RWPE1 (cell line): ENCODE measurements at places on chromosomes 7 and 10.

DNA sequence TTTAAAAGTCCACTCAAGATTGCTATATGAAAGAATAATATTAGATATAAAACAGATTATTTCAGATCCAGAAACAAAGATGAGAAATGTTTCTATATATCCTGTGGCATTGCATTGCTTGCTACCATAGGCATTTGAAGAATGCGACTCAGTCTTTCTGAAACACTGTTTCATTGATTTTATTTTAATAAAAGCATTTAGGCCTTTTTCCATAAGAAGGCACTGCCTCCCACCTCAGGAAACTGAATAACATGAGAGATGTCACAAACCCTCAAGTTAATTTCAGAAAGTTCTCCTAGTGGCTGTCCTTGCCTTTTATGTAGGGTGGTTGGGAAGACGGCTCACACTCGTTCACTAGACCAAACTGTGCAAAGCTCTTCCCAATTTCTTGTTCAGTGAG lies 23.3 kb downstream of the PRPS1L1 start:
- no peak for DNase-seq

DNA sequence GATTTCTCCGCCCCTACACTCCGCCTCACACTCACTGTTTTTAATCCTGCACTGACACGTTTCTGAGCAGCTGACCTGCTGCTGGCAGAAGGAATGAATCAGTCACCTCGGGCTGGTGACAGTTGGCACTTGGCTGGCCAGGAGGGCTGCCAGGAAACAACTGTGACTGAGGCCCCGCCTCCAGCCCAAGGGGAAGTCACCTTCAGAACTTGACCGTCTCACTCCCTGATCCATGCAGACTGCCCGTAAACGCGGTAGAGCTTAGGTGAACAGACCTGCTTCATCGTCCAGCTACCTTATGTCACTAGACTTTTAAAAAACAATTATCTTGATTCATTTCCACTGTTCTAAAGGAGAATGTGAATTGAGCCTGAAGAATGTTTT lies 107.5 kb downstream of the DOCK1 start:
- peak; percentile 79 for DNase-seq

DNA sequence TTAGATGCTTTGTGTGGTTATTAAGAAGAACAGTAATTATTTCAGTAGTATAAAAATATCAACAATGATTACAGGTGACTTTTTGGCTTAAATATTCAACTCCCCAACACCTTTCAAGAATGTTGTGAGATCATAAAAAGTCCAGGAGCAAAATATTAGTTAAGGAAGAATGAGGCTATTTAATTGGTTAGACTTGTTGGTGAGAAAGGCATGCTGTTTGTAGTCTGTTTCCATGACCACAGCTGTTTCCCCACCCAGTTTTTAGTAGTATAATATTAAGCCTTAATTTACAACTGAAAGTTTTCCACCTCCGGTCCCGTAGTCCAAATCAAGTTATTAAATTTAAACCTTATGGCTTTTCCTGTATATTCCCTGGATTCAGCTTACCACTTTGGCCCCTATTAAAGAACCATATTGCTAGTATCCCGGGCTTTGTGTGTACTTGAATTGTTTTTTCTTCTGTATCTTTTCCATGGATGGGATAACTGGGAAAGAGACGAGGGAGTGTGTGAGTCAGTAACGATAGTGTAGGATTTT lies 133.3 kb downstream of the CELF2 start:
- no peak for DNase-seq

DNA sequence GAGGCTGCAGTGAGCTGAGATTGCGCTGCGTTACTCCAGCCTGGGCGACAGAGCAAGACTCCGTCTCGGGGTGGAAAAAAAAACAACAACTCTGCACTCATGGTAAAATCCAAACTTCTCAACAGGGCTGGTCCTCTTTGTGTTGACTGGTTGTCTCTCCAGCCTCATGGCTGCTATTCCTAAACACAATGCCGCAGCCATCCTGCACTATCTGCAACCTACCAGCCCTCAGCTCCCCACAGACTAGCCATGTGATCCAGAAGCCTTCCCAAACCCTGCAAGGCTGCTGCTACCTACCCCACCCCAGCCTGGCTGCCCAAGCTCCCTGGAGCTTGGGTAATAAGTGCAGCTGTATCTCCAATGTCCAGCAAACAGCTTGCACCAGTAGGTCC lies 11.7 kb downstream of the ZYX start:
- no peak for DNase-seq

GRCh38 chr7:114823290-114823689 lies 98.6 kb upstream of the MDFIC start:
- DNase-seq = peak; percentile 51

DNA sequence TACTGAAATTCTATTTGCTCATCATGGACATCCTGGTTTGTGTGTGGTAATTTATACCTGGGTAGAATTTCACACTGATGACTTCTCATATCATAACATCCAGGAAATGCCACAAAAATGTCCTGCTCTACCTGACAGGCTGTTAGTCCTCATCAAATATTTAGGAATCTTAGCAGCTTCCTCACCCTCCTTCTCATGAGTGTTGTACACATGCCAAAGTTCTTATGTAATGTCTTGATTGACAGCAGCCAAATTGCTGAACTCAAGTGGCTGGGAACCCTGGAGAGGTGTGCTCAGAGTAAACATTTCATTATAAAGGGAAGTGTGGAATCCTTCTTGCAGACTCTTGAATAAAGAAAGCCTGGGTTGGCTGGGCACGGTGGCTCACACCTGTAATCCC lies 8.9 kb downstream of the EEPD1 start:
- peak; percentile 47 for DNase-seq

DNA sequence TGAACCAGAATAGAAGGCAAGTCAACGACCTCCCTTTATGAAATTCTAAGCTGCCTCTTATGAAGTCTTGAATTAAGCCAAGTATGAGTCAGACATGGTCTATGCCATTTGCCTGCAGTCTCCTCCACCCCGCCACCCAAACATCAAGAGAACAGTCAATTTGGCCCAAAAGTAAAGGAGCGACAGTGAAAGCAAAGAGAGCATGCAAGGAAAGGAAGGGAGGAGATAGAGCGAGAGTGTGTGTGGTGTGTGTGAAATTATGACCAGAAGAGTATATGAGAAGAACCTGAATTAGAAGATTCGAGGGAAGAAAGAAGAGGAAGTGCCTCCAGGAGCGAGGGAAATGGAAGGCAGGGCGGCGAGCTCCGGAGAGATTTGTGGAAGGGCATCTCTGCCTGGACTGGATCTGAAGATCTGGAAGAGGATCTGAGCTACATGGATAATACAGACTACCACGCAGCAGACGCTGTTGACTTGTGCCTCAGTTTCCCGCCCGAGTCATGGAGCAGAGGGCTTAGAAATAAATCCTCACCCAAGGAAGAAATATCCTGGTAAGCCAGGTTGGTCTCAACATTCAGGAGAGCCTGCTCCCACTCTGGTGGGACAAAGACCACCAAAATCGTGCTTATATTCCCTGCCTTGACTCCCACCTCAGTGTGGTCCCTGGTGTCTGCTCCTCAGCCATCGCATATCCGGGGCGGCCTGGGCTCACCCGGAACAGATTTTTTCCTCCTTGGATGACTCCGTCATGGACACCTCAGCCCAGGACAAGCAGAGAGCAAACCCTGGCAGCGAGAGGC lies 459 bp downstream of the ZDHHC6 start:
- peak; percentile 26 for DNase-seq

GRCh38 chr7:40572810-40573465 lies 438.1 kb downstream of the SUGCT start:
- DNase-seq = no peak

GRCh38 chr7:104124469-104124868 lies 83.3 kb downstream of the ORC5 start:
- DNase-seq = no peak

DNA sequence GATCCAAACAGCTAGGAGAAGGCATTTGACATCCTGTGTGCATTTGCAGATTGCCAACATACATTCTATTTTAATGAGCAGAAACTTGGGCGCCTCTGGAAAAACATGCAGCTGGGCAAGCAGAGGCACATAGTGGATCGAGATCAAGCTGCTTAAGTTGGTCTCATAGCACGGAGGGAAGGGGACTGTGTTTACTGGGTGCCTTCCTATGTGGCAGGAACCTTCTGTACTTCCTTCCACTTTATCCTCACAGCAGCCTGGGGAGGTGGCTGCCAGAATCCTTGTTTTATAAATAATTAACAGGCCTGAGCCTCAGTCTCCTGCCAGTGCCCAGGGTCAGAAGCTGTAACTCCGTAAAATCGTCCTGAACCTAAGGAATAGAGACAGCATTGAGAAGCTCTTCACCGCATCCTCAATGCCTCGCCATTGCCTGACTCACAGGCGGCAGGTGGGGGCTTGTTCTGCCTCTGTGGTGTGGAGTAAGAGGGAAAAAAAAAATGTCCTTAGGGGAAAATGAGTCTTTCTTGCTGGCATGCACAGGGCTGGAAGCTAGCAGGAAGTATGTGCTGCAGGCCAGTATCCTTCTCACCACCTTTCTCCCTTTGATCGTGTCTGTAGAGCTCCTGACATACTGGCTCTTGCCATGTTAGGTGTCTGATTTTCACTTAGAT lies 6.2 kb downstream of the VWA2 start:
- DNase-seq = peak; percentile 98

DNA sequence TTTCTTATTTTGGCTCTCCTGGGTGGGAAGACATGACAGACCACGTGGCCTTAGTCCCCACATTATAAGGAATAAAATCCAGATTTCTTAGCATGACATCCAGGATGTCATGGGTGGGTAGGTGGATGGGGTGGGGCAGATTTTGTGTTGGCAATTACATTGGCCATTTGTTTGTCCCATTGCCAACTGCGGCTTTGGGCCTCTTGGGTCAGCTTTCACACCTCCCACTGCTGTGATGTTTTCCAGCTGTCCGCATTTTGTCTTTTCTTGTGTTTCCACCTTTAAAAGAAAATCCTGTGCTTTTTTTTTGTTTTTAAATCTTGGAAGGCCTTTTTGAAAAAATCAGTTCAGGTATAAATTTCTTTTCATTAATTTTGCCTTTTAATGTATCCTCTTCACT lies 237.0 kb downstream of the SDK1 start:
- no peak for DNase-seq

DNA sequence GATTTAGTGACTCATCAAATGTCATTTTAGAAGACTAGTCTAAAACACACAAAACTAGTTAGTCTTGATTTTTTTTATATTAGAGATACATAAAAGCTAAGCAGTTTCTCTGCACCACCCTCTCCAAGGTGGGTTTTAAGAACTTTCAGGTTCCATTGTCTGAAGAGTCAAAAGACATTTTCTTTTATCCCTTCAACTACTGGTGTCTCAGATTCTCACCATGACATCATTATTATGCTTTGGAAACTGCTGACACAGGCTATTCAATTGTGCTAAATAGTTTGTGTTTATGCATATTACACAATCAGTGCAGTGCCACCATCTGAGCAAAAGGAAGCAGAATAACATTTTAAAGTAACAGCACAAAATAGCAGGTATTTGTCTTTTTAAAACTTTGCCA lies 52.2 kb downstream of the IGF2BP3 start:
- DNase-seq = no peak

- no peak for DNase-seq
Measured at GRCh38 chr10:112819231-112819630, 130.8 kb upstream of the TCF7L2 start.

- no peak for DNase-seq
Measured at GRCh38 chr10:121352231-121352855, 245.9 kb downstream of the FGFR2 start.

DNA sequence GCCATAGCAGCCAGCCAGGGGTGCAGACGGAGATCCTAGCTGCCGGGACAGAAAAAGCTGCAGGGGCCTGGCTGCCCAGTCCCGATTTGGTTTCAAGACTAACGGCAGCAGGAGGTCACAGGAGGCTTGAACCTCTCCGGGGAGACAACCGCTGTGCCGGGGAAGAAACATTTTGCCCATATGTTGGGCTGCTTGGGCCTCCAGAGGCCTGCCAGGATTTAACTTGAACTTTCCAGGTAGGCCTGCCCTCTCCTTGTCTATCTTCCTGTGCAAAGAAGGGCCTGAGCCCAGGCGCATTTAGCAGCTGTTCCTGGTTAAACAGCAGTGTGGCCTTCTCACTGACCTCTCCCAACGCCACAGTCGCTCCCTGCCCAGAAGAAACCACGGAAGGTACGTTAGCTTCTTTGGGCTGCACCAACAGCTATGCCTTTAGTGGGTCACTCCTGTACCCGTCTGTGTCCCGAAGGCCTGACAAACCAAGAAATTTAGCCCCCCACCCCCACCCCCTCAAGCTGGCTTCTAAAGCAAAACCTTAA lies 17.1 kb upstream of the PTF1A start:
- no peak for DNase-seq

GRCh38 chr7:80630608-80631405 lies 7.6 kb upstream of the CD36 start:
- DNase-seq = no peak

- no peak for DNase-seq
Measured at GRCh38 chr7:102287981-102288278, 1.3 kb downstream of the SH2B2 start.

GRCh38 chr7:121061677-121062582 lies 73.4 kb downstream of the CPED1 start:
- DNase-seq = no peak

- no peak for DNase-seq
Measured at GRCh38 chr10:8349610-8350249, 295.2 kb downstream of the GATA3 start.

DNA sequence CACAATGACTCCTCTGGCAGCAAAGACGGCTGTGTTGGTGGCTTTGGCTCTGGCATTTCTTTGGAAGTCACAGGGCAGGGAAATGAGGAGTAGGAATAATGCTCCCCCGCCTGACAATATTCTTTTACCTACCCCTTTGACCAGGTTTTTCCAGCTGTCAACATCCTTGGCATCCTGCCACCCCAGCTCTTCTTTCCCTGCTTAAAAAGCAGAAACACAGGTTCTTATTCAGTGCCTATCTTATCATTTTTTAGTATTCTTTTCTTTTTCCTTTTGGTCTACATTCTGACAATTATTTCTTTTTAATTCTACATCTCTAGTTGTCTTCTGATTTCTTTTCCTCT lies 97.7 kb downstream of the CREB5 start:
- no peak for DNase-seq

- peak; percentile 52 for DNase-seq
Measured at GRCh38 chr7:107505997-107506673, 36.3 kb downstream of the GPR22 start.

- no peak for DNase-seq
Measured at GRCh38 chr7:106504645-106505044, 156.3 kb downstream of the CCDC71L start.

DNA sequence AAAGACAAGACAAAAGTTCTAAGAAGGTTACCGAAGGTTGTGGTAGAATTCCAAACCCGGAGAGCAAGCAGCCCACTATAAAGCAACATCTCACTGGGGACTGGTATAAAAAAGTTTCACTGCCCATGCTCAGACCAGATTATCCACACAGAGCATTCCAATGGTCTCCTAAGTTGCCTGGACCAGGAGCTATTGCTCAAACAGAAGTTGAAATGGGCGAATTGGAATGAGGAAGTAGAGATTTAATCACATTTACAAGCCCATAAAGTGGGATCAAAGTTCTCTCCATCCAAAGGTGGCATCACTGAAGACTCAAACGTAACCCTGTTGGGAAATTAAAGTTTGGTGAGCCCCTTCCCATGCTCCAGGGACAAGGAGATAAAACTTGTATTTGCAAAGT lies 19.8 kb downstream of the OR2F1 start:
- DNase-seq = no peak
